Stimulated activated CD8-positive, alpha-beta memory T cell treated with anti-CD3 and anti-CD28 coated beads, Interleukin-7, amount 100 ng/mL, for 24 hours (primary cell): ENCODE measurements at places on chromosomes 16 and 17.

- no peak for DNase-seq
Measured at GRCh38 chr16:84124257-84125073, 7.7 kb upstream of the MBTPS1 start.

GRCh38 chr17:16507918-16508533 is 16.0 kb upstream of the LRRC75A start:
- DNase-seq = no peak

DNA sequence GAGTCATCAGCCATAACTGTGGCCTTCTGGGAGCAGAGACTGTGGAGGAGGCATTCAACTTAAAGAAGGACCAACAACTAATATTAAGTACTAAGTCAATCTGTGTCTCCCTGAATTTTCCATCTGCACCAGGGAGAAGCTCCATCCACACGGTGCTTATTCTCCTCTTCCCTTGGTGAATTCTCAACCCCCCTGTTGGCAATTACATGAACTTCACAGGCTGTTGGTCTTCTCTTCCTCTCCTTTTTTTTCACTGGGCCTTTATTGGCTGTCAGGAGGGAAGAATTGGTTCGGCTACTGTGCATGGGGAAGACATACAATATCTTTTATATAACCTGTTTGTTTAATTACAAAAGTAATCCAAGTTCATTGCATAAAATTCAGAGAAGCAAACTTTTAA is 152.8 kb upstream of the IRX6 start:
- no peak for DNase-seq

GRCh38 chr17:28133562-28133970 is 91.1 kb downstream of the NLK start:
- no peak for DNase-seq

DNA sequence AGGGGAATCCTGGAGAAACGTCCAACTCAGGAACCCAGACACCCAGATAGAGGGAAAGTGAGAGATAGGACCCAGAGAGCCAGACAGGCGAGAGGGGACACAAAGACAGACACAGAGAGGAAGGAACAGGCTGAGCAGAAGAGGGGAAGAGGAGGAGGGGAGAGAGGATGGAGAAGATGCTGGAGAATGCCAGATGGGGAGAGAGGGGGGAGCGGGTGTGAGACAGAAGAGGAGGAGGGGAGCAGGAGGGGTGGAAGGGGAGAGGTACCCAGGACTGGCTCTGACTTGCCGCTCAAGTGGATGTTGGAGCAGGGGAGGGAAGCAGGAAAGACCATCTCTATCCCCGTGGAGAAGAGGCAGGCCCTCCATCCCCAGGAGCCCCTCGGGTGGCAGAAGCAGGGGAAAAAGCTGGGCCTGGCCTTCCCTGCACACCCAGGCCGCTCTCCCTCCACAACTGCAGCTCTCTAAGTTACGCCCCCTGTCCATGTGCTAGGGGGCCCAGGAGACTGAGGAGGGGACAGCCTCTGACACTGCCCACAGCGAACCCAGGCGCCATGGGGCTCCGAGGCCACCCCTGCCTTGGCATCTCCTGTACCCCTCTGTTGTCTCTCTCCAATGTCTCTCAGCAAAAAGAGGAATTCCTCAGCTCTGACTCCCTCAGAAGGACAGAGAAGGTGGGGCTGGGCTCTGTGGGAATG is 4.8 kb downstream of the PPP1R9B start:
- DNase-seq = no peak

DNA sequence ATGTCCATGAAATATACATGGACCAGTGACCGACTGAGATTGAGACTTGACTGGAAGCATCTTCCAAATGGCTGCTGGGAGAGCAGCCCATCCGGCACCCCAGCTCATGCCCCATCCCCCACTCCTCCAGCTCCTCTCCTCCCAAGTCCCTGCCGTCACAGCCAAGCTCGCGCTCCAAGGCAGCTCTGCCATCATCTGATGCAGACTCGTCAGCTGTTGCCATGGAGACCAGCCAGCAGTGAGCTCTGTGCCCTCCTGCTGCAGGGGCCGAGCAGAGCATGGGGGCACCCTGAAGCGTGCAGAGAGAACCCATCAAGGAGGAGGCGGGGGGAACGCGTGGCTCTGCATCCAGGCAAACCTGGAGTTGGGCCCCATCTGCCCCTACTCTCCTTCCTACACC is 74.5 kb upstream of the TNRC6C start:
- DNase-seq = no peak

DNA sequence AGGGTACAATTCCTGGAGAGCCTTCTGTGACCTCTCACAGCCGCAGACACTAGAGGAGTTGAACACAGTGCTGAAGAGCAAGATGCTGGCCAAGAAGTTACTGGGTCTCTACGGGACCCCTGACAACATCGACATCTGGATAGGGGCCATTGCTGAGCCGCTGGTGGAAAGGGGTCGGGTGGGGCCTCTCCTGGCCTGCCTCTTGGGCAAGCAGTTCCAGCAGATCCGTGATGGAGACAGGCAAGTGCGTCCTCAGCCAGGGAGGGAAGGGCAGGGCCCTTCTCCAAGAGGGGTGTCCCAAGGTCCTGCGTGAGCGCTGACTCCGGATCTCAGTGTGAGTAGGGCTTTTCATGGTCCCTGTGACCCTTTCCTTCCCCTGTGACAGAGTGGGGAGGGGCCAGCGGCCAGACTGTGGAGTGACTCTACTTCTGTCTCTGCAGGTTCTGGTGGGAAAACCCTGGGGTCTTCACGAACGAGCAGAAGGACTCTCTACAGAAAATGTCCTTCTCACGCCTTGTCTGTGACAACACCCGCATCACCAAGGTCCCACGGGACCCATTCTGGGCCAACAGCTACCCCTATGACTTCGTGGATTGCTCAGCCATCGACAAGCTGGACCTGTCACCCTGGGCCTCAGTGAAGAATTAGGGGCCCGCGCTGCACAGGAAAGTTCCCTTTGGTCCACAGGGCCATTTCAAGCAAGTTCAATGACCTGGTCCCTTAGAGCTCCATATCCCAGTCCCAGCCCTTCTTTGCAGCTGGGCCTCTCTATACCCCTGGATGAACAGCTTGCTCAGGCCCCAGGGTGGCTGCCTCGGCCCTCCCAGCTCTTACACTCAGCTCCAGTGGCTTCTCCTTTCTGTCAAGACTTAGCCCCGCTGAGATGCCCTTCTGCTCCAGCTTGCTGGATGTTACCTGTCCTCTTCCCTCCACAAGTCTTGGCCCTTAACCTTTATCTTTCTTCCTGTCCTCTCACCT is 13.1 kb downstream of the MPO start:
- no peak for DNase-seq

- no peak for DNase-seq
Measured at GRCh38 chr16:28597692-28598261, 927 bp upstream of the SULT1A2 start.

- no peak for DNase-seq
Measured at GRCh38 chr16:25679511-25679910, 12.2 kb upstream of the HS3ST4 start.

DNA sequence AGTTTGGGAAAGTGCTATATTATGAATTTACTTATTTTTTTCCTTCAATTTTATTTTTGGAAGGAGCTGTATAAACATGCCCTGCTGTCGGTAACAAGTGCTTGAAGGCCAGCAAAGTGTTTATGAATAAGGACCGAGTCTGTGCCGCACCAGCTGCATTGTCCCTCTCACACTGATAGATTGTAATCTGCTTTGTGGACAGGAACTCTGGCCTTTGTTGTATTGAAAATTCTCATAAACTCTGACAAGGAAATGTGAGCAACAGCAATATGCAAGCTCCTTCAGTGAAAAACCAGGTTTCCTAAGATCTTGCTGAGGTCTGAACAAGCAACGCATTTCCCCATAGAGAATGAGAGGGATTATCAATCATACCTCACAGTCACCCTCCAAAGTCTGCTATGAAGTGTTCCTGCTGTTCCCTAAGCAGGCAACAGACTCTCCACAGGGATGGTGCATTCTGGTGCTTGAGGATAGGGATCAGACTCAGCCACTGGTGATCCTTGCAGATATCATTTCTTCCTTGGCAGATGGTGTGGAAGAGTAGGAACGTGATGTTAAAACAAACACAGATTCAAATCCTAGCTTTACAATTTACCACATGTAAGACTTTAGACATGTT is 109.6 kb downstream of the KCNJ2 start:
- DNase-seq = no peak

- DNase-seq = no peak
Measured at GRCh38 chr16:79272141-79272577, 328.4 kb downstream of the MAF start.

DNA sequence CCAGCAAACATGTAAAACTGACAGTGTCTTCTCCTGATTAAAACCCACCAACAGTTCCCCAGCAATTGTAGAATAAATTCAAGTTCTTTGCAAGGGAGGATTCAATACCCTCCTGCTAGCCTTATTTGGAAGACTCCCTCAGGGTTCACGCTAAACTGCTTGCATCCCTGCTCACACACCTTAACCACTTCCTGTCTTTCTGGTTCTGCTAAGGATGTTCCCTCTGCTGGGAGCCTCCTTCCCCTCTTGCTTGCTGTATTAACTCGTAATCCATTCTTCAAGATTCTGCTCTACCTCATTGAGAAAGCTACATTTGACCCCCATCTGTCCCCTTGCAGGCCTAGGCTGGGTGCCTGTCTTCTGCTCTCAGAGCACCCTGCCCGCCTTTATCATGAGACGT is 2.3 kb upstream of the SHISA6 start:
- DNase-seq = no peak

DNA sequence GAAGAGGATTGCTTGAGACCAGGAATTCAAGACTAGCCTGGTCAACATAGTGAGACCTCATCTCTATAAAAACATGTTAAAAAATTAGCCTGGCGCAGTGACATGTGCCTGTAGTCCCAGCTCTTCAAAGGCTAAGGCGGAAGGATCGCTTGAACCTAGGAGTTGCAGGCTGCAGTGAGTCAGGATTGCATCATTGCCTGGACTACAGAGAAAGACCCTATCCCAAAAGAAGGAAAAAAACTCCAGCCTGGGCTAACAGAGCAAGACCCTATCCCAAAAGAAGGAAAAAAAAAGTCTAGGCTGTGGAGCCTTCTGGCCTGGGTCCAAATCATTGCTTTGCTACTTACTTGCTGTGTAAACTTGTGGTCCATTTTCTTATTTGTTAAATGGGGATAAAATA is 4.9 kb downstream of the CCP110 start:
- no peak for DNase-seq

GRCh38 chr16:77277571-77277970 is 78.4 kb downstream of the SYCE1L start:
- no peak for DNase-seq

- DNase-seq = no peak
Measured at GRCh38 chr17:81298325-81298990, 3.4 kb upstream of the SLC38A10 start.

DNA sequence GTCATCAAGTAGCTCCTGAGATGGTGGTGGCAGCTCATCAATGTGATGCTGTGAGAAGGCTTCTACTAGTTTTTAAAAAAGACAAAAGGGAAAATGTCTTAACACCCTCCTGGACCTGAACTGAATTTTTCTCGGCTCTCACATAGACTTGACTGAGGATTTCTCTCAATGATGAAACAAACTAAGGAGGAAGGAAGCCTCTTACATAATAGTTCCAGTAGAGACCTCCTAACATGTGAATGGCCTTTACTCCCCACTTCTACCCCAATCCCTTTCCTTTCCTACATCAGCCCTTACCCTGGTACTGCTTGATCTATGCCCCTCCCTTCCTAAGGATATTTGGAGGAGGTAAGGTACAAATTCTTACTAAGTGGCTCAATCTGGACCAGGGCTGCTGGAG is 54.8 kb upstream of the MTMR4 start:
- no peak for DNase-seq

GRCh38 chr17:28247671-28248555 is 71.1 kb upstream of the TMEM97 start:
- DNase-seq = no peak

GRCh38 chr17:80751946-80752581 is 207.4 kb downstream of the RPTOR start:
- DNase-seq = no peak

DNA sequence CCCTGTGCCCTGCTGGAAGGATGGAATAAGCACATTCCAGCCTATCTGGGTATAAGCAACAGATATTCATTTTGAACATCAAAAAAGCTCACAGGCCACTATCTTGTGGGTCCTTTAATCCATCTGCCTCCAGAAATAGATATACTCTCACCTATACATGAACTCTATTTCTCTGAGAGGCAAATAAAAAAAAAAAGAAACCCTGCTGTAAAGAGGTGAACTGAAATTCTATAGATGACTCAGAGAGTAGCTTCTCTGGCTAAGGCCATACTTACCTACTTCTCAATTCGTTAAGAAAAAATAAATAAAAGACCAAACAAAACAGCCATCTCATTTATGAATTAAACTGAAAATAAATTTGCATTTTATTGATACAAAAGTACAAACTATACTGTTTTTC is 86.3 kb downstream of the DYNLRB2 start:
- DNase-seq = no peak

- no peak for DNase-seq
Measured at GRCh38 chr17:10270258-10270657, 71.9 kb upstream of the GAS7 start.

DNA sequence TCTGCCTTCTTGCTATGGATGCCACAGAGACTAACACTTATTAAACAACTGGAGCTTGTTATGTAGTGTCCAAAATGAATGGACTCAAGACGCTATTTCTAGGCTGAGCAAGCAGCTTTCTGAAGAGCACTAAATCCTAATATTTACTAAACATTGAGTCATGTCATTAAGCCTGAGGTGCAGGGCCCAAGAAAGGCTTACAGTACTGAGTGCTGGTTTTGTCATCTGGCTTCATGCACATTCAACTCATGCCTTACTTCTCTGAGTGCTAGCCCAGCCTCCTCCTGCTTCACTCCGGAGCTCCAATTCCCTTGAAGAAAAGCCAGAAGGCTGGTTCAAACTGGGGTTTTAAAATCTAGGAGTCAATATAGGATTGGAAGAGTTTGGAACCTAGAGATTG is 363.3 kb upstream of the CDH5 start:
- DNase-seq = no peak

GRCh38 chr17:63335831-63336230 is 110.3 kb downstream of the CYB561 start:
- no peak for DNase-seq

DNA sequence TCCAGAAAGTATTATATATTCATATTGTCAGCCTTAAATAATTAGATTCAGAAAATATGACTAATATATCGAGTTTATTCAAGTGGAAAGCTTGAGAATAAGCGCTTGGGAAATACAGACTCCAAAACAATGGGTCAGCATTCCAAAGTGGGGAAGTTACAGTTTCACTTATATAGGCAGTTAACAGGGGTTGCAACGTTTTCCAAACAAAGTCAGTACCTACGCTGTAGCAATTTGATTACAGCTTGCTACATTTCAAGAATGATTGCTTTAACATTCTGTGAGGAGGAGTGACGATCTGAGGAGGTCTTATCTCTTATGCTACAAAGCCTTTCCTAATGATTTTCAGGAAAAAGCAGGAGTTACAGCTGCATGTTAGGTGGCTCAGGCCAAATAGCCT is 34.2 kb upstream of the HS3ST3A1 start:
- no peak for DNase-seq

- DNase-seq = no peak
Measured at GRCh38 chr17:47730681-47731080, 2.4 kb upstream of the TBX21 start.
